Amniotic stem cell (primary cell): ENCODE measurements at places on chromosomes 2 and 18.
A peak's percentile ranks its signal among the peaks of the same experiment; 100 is the strongest.

- no peak for DNase-seq
Observed at GRCh38 chr18:62264984-62265383, 60.1 kb upstream of the TNFRSF11A start.

DNA sequence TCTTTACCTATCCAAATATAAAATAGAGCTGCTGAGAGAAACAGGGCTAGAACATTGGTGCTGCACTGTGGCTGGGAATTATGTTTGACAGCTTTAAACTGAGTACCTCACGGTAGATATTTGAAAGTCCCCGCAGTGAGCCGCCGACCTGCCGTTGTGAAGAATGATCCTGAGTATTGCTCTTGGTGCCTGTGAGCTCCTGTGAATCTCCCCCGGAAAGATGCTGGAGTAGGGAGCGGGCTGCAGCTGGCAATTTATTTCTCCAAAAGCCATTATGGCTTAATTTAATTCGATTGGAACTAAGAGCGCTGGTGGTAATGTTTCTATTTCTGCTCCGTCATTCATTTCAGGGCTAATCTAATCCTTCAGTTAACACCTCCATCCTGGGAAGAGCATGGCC is 129.4 kb upstream of the TPO start:
- no peak for DNase-seq

DNA sequence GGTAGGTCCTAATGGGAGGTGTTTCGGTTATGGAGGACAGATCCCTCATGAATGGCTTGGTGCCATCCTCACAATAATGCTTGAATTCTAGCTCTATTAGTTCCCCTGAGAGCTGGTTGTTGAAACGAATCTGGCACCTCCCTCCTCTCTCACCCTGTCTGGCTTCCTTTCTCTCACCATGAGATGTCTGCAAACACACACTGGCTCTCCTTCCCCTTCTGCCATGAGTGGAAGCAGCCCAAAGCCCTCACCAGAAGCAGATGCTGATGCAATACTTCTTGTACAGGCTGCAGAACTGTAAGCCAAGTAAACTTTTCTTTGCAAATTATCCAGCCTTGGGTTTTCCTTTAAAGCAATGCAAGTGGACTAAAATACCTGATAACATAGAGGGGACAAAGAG is 86.6 kb downstream of the RND3 start:
- DNase-seq, result no peak

DNA sequence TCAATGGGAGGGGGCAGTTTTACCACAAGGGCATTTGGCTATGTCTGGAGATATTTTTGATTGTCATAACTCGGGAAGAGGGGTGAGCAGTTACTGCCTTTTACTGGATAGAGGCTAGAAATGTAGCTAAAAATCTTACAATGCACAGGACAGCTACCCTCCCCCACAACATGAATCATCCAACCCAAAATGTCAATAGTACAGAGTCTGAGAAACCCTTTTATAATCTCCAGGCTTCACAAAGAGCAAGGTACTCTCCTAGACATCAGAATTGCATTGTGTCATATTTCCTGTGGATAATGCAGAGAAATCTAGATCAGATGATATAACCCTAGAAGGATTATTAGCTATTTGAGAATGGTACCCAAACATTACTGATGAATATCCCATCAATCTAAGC is 277.1 kb upstream of the NRP2 start:
- DNase-seq, result no peak

DNA sequence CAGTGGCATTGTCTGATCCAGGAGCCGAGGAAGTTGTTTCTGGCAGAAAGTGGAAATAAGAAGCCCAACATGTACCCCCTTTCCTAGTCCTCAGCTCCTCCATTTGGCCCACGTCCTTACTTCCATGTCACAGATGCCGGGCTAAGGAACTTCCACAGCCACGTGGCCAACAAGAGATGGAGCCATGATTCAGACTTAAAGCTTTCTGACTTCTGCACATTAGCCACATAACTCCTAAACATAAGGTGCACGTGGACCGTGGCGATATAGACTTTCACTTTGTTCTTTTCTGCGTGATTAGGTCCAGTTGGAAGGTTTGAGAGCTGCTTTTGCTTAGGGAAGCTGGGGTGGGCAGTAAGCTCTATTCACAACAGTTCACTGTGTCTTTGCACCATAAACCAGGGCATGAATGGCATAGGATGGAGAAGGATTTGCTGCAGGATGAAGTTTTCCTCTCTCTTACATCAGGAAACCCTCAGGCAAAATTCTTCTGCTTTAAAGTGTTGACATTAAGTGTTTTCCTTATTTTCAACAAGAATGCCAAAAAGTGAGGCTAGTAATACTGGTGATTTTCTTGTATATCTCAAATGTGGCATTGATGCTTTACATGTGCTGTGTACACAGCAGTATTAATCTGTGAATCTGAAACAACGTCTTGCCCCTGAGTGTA is 61.2 kb upstream of the RBM44 start:
- DNase-seq, result no peak

- no peak for DNase-seq
Observed at GRCh38 chr18:64713284-64713683, 564.4 kb upstream of the LINC00305 start.

DNA sequence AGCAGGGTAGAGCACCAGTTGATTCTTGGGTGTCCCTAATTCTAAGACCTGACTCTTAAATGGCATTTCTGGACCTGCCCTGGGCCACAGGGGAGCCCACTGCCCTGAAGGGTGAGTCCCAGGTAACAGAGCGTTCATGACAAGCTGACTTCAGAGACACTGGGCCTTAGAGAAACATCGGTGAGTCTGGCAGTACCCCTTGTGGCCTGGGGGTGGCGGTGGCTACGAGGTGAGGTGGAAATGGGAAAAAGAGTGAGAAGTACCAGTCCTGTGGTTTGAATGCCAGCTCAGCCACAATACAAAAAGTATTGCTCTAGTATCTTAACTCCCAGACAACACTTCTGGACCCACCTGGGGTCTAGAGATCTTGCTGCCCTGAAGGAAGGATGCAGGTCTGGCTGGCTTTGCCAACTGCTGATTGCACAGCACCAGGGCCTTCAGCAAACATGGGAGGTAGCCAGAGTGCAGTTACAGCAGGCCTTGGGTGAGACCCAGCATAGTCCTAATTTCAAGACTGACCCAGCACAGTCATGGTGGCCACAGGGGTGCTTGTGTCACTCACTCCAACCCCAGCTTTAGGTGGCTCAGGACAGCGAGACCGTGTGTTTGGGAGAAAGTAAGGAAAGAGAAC is 44.5 kb downstream of the USP34 start:
- no peak for DNase-seq

DNA sequence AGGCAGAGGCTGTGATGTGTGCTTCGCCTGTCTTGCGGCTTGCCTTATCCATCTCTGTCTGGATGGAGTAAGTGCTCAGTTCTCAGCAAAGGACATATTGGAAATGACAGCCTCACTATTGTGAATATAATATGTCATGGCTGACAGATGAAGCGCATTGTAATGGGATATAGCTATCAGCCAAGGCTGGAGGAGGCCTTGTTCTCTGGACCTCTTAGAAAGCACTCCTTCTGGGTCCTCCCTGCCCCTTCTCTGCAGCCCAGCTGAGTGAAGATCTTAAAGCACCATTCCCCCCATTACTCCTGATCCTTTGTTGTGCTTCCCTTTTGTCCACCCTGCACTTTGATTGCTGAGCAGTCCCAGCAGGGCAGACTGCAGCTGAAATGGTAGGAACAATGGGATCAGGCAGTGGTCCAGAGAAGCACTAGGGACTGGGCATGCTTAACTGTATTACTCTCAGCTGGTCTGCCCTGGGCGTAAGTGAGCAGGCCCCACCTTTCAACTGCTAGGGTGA is 265.3 kb downstream of the SETBP1 start:
- DNase-seq, result no peak

GRCh38 chr2:238433941-238434845 is 7.5 kb downstream of the ASB1 start:
- peak; percentile 61 for DNase-seq

- DNase-seq, result no peak
Observed at GRCh38 chr18:32299484-32299883, 109.6 kb downstream of the MEP1B start.
